Brain microvascular endothelial cell (primary cell): ENCODE measurements at places on chromosomes 12 and 14.

- no peak for DNase-seq
Measured at GRCh38 chr12:124874988-124875802, 11.5 kb upstream of the SCARB1 start.

DNA sequence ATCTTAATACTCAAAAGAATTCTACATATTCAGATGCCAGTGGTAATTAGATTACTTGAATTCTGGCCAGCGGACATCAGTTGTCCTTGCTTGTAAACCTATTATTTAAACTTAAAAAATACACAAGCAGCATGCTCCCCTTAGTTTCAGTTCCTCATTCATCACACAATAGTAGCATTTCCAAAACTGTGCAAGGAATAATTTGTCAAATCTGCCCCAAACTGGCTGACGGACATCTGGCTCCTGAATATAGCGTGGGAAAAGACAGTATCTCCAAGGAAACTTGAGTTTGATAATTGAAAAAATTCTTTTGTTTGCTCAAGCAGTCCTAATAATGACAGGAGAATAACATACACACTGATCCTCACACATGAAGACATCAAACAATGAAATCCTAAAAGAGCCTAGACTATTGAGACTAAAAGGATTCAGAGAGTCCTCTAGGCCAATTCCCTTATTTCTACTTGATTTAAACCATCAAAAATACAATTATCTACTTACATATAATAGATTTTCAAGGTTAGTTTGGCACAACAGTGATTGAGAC lies 90.4 kb downstream of the KIF21A start:
- no peak for DNase-seq

- DNase-seq, result no peak
Measured at GRCh38 chr12:14938301-14938700, at the start of gene ERP27. TSS of gene ERP27 (minus strand) at chr12:14938537. CDS start at chr12:14938508, 29 bp downstream.

DNA sequence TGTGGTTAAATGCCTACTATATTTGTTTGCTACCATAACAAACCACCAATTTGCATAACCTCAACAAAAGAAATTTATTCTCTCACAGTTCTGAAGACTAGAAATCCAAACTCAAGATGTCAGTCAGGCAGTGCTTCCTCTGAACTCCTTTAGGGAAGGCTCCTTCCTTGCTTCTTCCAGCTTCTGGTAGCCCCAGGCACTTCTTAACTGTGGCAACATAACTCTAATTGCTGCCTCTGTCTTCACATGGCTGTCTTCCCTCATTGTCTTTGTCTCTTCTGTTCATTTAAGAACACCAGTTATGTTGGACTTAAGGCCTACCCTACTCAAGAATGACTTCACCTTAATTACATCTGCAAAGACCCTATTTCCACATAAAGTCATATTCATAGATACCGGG lies 206.9 kb downstream of the SYT1 start:
- DNase-seq, result no peak

DNA sequence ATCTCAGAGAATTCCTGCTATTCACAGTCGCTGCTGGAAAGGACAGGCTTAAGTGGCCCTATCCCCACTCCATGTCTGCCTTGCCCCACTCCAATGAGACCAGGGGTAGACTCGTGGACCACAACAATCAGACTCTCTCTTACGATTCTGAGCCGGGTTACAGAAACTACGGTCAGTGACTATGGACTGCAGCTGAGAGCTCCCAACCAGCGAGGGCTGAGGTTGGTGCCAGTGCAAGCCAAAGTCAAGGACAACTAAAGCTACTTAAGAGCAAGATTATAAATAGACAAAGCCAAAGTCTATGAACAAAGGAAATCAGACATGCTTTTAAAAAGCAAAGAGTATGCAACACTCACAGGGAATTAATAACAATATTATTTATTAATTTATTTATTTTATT lies 18.3 kb upstream of the AMIGO2 start:
- no peak for DNase-seq

GRCh38 chr14:69300601-69301221 lies 40.8 kb downstream of the GALNT16 start:
- DNase-seq, result no peak
